NCI-H526 treated with DMSO at 0.1 percent for 48 hours (cell line): ENCODE measurements at places on chromosomes 7 and 10.

GRCh38 chr10:94069884-94070283 lies 76.2 kb downstream of the PLCE1 start:
- DNase-seq, result no peak

- DNase-seq, result peak; percentile 68
Measured at GRCh38 chr7:104923010-104923421, 91.0 kb upstream of the KMT2E start.

GRCh38 chr7:128462460-128462859 lies 6.8 kb downstream of the HILPDA start:
- DNase-seq, result no peak

DNA sequence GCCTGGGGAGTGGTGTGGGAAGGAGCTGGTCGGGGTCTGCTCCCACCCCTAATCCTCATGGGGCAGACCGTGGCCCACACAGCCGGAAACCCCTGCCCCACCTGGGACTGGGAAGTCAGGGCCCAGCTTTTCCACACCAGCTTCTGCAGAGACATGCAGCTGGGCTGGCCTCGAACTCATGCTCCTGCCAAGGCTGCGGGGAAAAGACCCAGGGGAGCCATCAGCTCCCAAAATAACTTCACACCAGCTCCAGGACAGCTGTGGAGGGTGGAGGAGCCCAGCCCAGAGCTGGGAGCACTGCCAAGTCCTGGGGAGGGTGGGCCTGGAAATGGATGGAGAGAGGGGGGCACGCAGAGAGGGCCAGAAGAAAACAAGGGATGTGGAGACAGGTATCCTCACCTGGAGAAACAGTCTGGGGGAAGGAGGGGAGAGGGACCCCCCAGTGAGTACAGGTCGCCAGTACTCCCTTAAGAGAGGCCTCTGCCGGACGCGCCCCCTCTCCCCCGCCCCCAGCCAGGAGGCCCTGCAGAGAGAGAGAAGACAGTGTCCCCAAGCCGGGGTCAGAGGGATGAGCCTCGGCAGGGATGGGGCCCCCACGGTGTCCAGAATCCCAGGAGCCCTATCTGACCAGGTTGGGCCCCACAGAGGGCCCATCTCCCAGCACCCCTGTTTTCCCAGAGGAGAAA lies 11.5 kb upstream of the GRIFIN start:
- no peak for DNase-seq

DNA sequence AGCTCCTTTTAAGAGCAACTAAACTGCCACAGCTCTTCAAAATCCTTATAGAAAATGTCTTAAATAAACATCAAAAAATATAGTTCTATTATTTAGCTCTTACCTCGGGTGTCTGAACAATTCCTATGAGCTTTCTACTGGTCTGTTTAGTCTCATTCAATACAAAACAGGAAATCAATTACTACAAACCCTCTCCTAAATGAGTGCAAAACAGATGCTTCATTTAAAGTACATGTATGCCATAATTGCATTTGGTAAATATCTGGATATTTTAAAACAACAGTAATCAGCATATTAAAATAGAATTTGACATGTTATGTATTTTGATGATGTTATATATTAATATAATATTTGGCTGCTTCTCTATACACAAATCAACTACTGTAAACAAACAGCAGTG lies 38.5 kb upstream of the MTPN start:
- DNase-seq, result no peak

DNA sequence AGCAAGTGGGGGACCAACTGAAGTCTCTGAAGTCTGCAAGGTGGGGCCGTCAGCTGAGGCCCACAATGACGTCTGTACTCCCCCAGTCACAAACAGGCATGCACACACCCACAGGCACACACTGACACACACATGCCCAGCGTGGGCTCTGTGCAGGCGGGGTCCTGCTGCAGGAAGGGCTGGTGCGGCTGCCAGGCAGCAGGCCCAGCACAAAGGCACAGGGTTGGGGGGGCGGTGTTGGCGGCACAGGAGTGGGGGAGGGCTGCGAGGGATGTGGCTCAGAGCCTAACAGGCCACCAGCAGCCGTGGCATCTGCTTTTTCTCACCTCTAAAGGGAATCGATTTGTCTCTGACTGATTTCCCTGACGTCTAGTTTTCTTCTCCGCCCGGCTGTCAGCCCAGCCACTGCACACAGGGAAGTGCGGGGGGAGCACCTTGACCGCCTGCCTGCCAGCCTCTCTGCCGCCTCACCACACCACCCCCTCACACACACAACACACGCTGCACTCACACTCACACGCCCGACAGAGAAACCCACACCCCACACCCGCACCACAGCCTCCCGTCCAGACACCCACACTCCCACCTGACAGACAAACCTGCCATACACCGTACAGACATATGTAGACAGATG lies 43.5 kb upstream of the ZMIZ1 start:
- DNase-seq, result no peak

GRCh38 chr10:78717200-78717599 lies 351.6 kb upstream of the ZMIZ1 start:
- DNase-seq, result no peak

- no peak for DNase-seq
Measured at GRCh38 chr7:1851721-1852516, 181.8 kb downstream of the ELFN1 start.

GRCh38 chr7:99901581-99901980 lies 17.7 kb downstream of the TRIM4 start:
- DNase-seq, result no peak

DNA sequence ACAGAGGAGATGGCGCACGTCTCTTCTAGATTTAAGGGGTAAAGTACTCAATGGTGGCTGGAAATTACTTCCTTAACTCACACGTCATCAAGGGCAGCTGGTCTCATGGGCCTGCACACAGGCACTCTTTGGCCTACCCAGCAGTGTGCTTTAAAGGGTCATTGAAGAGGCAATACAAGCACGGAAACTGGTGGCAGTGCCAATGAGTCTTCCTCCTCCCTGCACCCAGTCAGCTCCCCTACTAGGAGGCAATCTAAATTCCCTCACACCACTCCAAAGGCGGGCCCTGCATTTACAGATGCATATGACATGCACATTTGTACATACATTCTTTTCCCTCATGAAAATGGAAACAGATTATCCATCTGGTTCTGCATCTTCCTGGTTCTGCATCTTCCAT lies 47.4 kb downstream of the PPIF start:
- no peak for DNase-seq

DNA sequence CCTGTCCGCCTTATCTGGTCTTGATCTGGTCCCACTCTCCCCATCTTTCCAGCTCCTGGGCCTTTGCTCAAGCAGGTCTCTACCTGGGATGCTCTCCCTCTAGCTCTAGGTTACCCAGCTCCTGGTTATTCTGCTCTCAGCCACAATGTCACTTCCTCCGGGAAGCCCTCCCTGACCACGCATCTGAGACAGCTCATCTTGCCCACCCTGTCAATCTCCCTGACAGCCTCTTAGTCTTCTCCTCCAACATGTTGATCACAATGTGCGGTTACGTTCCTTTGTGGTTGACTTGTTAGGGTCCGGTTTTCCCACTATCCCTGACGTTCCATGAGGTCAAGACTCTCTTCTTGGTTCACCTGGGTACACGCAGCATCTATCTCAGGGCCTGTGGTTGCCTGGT lies 55.6 kb downstream of the GOLGA7B start:
- DNase-seq, result no peak

GRCh38 chr10:3045471-3046209 lies 21.7 kb upstream of the PFKP start:
- no peak for DNase-seq

- no peak for DNase-seq
Measured at GRCh38 chr10:93193906-93194305, 120.2 kb downstream of the CYP26A1 start.

GRCh38 chr7:66453340-66453739 lies 175.3 kb upstream of the KCTD7 start:
- no peak for DNase-seq
